Spinal cord (tissue), 10 donors: ENCODE measurements at places on chromosomes 6 and 20. TPM values are rescaled to one million over a fixed set of nuclear protein-coding genes. Genes with fewer than 3 reads are reported as not detected.

FOXC1 gene
- total RNA-seq = 57.0 TPM

PRSS16 gene
- total RNA-seq = 0.11 TPM

RBL1 gene
- total RNA-seq = 15.4 TPM

TRIM10 gene
- total RNA-seq = 0.94 TPM

BFSP1 gene
- total RNA-seq = 1.8 TPM

BMP5 gene
- 34.5 TPM for total RNA-seq

UFL1 gene
- 30.0 TPM for total RNA-seq

TNFRSF6B gene
- total RNA-seq = 1.1 TPM

RNF144B gene
- total RNA-seq = 8.6 TPM

EEF1A2 gene
- 188 TPM for total RNA-seq

ABHD16B gene
- total RNA-seq = not detected

LY6G6F gene
- not detected for total RNA-seq
